ENCODE measurements at places on chromosomes 12 and 14.

DNA sequence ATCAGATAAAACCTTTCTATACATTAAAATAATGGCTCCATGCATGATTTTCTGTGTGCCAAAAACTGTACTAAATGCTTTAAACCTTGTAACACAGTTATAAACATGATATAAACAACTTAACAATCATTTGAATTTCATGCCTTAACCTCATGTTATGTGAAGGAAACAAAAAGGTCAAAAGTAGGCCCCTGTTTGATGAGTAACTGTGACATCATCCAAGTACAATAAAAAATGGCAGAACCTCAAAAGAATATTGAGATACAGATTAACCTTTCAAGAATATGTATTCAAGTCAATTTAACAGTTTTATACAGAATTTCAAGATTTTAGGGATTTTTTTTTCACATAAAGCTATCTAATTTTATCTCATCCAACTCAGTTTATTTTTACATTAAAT is 310.7 kb upstream of the DCN start:
- no peak for DNase-seq

- no peak for DNase-seq
These were observed 180.6 kb upstream of the NUDT4 start for GRCh38 chr12:93197067-93197593.

- DNase-seq: no peak
These were observed 33.3 kb downstream of the COCH start for GRCh38 chr14:30907659-30908057.

DNA sequence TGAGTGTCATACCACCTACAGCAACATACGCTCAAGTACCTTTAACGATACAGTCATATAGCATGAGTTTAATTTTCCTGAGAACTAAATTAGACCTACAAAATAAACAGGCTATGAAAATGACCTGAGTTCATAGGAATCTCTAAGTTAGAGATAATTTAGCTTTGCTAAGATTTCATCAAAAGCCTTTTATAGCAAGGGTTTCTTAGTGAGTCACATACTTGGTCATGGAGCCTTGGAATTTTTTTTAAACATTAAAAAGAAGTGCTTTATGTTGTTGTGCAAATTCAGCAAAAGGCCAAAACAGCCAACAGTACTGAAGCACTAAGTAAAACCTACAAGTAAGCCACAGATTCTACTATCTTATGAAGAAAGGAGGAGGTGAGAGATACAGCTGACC is 93.6 kb upstream of the FERMT2 start:
- DNase-seq: no peak

GRCh38 chr12:14442221-14442881 is 76.9 kb downstream of the ATF7IP start:
- no peak for DNase-seq

DNA sequence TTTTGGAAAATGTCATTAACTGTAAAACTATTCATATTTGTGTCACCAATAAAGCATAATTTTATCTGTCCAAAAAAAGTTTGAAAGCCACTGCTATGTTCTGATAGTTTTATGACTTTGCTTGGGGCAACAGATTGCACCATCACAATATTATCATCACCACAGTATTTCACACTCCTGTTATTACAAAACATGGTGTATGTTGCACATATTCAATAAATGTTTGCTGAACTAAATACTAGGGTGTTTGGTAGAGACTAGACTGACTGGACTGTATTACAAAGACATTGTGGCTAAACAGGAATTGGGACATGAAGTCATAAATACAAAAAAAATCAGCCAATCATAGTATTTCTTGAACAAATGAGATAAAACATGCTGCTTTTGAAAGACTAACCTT is 55.1 kb downstream of the PAWR start:
- DNase-seq: no peak

DNA sequence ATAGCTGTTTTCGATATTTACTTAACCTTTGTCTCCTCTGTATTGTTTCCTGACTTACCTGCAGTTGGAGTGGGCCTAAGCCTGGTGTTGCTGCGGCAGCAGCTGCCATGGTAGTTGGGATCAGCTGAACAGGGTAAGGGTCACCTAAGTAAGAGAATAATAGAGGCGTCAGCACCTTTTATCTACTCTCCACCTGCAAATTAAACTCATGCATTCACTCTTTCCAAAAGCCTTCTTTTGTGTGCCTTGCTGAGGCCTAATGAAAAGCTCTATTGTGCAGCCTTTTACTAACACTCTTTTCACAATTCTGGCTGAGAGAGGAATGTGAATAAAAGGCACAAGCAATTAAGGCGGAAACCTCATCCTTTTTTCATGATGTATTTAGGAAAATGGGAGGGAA is 308.7 kb downstream of the SOX5 start:
- DNase-seq: no peak

GRCh38 chr12:129675947-129676346 is 227.9 kb downstream of the TMEM132D start:
- no peak for DNase-seq

DNA sequence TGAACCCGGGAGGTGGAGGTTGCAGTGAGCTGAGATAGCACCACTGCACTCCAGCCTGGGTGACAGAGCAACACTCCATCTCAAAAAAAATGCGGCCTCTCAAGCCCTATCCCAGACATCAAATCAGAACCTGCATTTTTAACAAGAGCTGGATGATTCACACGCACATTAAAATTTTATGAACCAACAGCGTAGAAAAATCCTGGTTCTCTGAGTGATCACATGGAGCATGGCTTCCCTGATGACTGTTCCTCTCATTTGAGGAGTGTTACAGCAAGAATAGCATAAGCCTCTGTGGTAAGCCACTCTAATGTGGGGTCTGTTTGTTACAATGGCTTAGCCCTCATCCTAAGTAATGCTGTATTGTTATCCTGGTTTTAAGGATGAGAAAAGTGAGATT is 163.6 kb downstream of the BRMS1L start:
- DNase-seq: no peak

Measured in heart left ventricle (tissue), 16 donors.